Neural crest cell (in vitro differentiated cells): ENCODE measurements at places on chromosomes 6 and 20. TPM values are rescaled to one million over a fixed set of nuclear protein-coding genes. Genes with fewer than 3 reads are reported as not detected.

GRCh38 chr6:35015476-35015875 lies 125.7 kb downstream of the TCP11 start:
- no peak for DNase-seq

DNA sequence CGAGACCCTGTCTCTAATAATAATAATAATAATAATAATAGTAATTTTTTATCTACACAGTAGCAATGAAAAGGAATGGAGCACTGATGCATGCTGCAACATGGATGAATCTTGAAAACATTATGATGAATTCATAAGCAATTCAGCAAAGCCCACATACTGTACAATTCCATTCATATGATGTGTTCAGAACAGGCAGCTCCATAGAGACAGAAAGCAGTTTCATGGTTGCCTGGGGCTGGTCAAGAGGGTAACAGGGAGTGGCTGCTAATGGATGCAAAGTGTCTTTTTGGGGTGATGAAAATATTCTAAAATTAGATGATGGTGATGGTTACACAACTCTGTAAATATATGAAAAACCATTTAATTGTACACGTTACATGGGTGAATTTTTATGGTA lies 43.6 kb downstream of the SLC24A3 start:
- no peak for DNase-seq

GRCh38 chr20:50295345-50295744 lies 104.7 kb downstream of the CEBPB start:
- no peak for DNase-seq

GRCh38 chr6:158808941-158809678 lies 10.1 kb downstream of the EZR start:
- DNase-seq = no peak

DNA sequence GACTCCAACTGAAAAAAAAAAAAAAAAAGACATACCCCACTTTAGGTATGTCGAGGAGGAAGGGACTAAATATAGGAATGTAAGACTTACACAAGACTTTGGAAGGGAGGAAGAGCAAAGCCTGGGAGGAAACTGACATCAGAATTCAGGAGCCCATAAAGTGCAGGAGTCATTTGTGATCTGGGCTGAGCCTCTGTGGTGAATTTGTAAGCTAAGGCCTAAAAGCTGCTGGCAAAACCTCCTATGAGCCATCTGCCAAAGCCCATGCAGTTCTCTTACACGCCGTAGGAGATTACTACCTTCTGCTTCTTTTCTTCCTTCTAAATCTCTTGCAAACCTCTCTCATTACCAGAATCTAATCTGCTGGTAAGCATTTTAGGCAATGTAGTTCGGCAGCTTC lies 52.0 kb upstream of the THEMIS start:
- DNase-seq = no peak

DNA sequence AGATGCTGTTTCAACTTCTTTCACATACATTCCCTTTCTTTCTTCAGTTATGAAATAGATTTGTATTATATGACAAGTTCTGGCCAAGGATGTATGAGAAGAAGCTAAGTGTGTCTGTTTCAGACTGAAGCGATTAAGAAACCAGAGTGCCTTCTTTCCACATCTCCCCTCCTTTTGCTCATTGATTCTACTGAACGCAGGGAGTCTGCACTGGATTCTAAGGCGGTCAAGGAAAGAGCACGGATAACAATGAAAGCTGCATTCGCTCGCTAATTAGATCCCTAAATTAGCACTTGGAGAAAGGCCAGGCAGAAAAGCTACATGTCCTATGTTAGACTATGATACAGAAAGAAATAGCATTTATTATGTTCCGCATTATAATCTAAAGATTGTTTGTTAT lies 267.7 kb downstream of the HAO1 start:
- DNase-seq = no peak

DNA sequence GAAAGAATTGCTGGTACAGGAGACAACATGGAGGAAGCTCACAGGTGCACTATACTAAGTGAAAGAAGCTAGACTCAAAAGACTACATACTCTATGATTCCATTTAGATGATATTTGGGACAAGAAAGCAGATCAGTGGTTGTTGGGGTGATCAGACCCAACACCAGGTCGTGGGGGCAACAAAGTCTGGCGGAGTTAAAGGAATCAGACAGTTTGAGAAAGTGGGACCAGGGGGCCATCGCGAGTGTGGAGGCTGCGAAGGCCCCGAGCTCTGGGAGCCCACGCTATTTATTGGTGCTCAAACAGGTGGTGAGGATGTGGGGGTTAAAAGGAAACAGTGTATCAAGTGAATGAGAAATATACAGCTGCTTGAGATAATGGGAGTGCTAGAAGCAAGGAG lies 282.8 kb upstream of the SGK1 start:
- no peak for DNase-seq

RAB23 gene
- total RNA-seq = 20.1 and 21.1 TPM in 2 replicates

OR14J1 gene
- not detected in 2 replicates for total RNA-seq

COQ3 gene
- 10.9 and 13.5 TPM in 2 replicates for total RNA-seq

SPAG4 gene
- total RNA-seq = 2.3 and 3.1 TPM in 2 replicates

KCNK5 gene
- 30.4 and 32.7 TPM in 2 replicates for total RNA-seq

HLA-DMB gene
- 0.59 and 0.63 TPM in 2 replicates for total RNA-seq
